ENCODE measurements at places on chromosomes 7 and 10. TPM values are rescaled to one million over a fixed set of nuclear protein-coding genes. Genes with fewer than 3 reads are reported as not detected.

DNA sequence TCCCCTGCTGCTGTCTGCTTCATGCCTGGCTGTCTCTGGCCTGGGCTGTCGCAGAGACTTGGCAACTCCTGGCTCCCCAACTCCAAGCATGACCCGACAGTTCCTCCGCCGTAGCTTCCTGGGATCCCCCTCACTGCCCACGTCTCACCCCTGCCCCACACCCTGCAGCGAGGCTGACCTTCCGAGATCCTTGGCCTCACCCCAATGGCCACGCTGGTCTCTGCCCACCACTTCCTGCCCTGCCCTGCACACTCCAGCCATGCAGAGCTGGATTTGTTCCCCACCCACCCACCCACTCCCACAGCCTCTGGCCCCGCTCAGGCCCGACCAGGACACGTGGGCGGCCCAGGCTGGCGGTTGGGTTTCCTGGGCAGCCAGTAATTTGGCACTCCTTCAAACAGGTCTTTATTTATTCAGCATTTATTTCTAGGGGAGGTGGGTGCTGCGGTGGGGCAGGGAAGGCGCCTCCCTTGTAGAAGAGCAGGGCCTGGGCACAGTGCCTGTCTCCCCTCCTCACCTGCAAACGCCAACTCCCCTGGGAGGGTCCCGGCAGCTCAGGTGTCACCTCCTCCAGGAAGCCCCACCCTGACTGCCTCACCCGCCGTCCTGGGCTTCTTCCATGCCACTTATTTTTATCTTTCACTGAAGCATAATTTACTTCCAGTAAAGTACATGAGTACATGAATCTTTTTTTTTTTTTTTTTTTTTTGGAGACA lies 25.5 kb downstream of the GTF2IRD1 start:
- H3K4me3 ChIP-seq, result no peak overlapping the region
- DNase-seq, result no peak
- peaks cover 16% of the 10 kb centered on the region for H3K27me3 ChIP-seq
- H3K36me3 ChIP-seq, result no peaks in the 10 kb centered on the region

- no peak overlapping the region for H3K27ac ChIP-seq
- H3K36me3 ChIP-seq, result no peaks in the 10 kb centered on the region
- DNase-seq, result no peak
- H3K4me3 ChIP-seq, result no peak overlapping the region
Observed at GRCh38 chr7:75604408-75604807, 112.3 kb downstream of the SPDYE5 start.

GRCh38 chr10:70931168-70931815 lies 42.9 kb upstream of the PCBD1 start:
- DNase-seq, result no peak
- H3K4me3 ChIP-seq, result no peak overlapping the region
- H3K36me3 ChIP-seq, result no peaks in the 10 kb centered on the region

DNA sequence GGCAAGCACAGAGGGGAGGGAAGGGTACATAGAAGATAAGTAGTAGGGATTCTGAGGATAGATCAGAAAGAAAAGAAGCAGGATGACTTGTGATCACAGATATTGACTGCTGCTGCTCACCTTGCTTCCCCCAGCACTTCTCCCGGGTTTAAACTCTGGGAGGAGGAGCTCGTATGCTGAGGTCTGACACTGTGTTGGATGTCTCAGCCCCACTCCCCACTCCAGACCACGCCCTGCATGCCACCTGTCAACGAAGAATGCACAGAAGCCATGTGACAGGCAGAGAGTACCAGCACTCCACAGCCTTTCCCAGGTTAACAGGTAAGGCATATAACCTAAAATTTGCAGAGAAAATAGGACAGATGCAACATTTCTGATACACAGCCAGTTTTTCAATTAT lies 388.9 kb downstream of the TNS3 start:
- no peak overlapping the region for H3K4me3 ChIP-seq
- H3K36me3 ChIP-seq, result no peaks in the 10 kb centered on the region
- no peaks in the 10 kb centered on the region for H3K27me3 ChIP-seq
- no peak overlapping the region for H3K27ac ChIP-seq
- H3K4me1 ChIP-seq, result no peaks in the 10 kb centered on the region

DNA sequence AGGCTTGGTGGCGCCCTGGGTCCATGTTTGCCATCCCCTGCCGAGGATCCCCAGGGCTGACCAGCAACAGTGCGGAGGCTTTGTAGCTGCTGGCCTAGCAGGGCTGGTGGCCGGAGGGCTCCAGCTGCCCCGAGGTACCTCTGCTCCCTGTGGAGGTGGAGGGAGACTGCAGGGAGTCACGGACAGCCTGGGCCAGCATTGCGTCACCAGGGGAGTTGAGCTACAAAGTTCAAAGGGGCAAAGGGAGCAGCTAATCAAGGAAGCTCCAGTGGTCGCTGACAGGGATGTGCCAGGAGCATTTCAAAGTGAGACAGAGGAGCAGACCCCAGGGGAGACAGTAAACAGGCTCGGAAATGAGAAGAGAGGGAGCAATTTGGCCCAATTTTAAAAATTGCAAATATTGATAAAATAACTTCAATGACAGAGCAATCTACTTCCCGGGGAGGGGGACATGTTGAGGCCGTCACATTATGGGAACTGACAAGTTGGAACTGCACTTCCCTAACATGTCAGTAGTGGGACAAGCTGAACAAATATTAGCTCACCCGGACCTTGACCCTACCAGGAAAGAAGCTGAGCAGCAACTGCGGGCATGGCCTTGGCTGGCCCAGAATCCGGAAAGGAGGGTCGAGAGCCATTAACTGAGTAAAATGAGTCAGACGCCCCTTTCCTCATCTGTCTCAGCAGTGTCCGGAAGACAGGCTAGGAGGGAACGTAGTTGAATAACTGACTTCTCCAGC lies 39.4 kb downstream of the BTBD16 start:
- no peak for DNase-seq
- peaks cover 16% of the 10 kb centered on the region for H3K27me3 ChIP-seq
- H3K36me3 ChIP-seq, result no peaks in the 10 kb centered on the region
- H3K4me3 ChIP-seq, result no peak overlapping the region
- H3K4me1 ChIP-seq, result no peaks in the 10 kb centered on the region

The NEUROG3 gene
- total RNA-seq, result not detected
